ENCODE measurements at places on chromosomes 13 and 19.

GRCh38 chr19:51461723-51462161 is 3.5 kb upstream of the SIGLEC8 start:
- no peak for DNase-seq

DNA sequence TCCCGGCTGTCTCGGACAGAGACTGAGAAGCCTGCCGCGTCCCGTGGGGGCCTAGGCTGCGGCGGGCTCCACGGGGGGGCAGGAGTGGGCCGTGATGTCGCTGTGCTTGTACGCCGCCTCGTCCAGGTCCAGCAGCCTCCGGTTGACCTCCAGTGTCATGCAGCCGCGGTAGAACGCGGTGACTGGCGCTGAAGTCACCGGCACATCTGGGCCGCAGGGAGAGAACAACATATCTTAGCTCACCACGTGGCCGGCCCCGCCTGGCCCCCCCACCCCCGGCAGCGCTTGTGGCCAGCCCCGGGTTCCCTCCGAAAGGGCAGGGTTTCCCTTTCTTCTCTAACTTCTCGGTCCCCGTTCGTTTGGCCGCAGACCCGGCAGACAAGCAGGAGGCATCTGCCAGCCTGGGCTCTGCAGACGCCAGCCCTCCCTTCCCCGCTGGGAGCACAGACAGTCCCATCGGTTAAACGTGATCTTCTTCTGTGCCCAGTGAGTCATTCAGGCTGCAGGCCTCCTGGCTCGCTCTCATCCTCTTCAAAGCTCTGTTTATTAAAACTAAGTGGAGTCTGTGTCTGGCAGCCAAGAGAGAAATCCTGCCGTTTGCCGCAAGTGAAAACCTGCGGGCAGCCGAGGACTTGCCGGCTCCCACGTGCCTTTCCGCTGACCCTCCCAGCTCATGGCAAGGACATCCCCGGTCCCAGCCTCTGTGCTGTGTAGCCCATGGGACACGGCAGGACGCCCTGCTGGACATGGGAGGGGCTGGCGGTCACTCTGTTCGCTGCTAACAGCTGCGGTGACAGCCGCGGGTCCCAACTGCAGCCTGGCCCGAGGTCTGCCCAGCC is 42.8 kb downstream of the GAS6 start:
- peak; percentile 72 for DNase-seq

DNA sequence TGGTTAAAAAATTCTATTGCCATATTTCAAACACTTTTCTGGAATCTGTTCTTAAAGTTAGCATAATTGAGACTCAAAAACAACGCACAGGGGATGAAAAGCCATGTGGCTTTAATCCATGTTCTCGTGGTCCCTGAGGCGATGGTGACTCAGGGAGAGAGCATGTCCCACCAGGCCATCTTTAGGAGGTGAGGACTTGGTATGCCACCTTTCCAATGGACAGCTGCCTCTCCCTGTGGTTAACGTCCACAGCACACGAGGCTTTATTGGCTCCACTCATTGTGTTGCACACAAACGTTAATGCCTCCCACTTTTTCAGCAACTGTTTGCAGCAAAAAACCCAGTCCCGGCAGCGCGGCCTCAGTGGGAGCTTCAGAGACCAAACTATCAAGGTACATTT is 51.4 kb downstream of the EFNB2 start:
- DNase-seq: no peak

- DNase-seq: no peak
Observed at GRCh38 chr19:8531470-8531869, 17.5 kb upstream of the ZNF414 start.

- peak; percentile 89 for DNase-seq
Observed at GRCh38 chr19:53908106-53908934, 758 bp upstream of the CACNG7 start.

DNA sequence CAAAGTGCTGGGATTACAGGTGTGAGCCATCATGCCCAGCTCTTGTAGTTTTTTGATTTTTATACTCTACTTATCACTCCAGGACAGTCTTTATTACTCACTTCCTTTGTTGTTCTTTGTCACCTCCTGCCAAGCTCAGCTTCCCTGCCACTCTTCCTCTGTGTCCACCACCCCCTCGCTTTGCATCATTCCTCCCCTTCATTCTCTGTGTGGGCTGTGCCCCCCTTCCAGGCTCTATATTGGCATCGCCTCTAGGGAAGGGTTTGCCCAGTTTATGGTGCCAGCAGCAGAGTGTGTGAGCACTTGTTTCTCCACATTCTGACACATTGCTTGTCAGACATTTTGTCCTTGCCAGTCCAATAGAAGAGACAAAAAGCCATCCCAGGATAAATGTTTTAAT is 15.1 kb downstream of the ZNF302 start:
- DNase-seq: no peak

GRCh38 chr13:38872693-38873092 is 117.9 kb downstream of the STOML3 start:
- DNase-seq: peak; percentile 92

DNA sequence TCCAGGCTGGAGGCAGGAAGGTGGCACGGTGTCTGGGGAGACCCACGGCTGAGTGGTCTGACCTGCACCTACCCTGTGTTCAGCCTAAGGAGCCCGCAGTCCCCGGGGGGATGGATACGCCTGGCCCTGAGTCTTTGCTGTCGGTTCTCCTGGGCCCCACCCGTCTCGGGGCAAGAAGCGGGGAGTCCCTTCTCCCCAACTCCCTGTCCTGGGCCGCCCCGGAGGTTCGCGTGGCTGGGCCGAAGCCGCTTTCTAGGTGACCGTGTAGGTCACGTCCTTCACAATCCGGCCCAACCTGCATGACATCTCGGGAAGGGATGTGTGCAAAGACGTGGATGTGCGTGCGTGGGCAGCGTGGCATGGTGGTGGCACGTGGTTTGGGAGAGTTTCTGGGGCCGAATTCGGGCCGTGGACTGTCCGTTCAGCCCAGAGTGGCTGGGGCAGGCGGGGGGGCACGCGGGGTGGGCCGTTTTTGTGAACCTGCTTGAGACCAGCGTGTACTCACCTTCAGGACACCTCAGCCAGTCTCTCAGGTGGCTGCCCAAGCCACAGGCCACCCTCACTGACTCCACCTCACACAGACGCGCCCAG is 103.3 kb downstream of the PTPRS start:
- DNase-seq: no peak

DNA sequence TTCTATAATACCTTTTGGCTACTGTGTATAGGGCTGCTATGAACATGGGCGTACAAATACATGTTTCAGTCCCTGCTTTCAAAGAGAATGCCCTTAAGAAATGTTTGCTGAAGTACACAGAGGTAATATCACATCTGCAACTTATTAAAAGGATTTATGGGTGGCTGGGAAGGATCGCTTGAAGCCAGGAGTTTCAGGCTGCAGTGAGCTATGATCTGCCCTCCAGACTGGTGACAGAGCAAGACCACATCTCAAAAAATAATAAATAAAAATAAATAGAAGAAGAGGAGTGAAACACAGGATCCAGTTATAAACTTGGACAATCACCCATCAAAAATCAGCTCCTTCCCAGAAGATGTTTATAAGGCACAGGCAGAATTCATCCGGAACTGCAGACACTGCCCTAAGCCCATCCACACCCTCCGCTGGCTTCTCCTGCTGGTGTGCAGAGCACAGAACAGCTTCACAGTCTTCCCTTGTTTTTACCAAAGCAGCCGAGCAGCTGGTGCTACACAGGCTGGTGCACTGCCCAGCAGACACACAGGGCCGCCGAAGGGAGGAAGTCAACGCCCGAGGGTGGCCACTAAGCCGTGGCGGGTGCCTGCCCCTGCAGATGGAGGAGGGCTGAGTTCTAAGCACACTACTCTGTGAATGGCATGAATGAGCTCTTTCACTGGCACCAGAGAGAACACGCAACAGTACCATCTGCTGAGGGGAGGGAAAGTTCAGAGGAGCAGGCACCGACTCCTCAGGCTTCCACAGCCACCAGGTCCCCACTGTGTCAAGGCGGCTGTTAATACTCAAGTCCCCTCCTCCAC is 44.0 kb downstream of the BRD4 start:
- DNase-seq: peak; percentile 81

DNA sequence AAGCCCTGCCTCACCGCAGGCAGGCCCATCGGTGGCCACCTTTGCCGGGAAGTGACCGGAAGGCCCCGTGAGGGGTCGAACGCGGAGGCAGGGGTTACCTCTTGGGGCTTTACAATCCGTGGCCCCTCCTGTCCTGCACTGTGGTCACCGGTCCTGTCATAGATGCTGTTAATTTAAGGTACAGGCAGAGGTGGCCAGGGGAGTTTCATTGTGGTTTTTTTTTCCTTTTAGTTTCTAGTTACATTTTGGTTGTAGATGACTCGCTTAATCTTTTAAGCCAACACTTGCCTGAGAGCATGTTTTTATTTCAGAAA is 13.1 kb downstream of the COMP start:
- DNase-seq: no peak

DNA sequence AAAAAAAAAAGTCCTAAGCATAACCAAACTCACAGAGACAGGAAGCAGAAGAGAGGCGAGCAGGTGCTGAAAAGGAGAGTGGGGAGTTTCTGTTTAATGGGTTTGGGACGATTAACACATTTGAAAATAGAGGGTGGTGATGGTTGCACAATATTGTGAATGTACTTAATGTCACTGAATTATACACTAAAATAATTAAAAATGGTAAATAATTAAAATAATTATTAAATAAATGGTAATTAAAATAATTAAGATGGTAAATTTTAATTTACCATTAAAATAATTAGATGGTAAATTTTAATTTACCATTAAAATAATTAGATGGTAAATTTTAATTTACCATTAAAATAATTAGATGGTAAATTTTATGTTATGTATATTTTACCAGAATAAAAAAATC is 74.8 kb upstream of the XPO4 start:
- no peak for DNase-seq

DNA sequence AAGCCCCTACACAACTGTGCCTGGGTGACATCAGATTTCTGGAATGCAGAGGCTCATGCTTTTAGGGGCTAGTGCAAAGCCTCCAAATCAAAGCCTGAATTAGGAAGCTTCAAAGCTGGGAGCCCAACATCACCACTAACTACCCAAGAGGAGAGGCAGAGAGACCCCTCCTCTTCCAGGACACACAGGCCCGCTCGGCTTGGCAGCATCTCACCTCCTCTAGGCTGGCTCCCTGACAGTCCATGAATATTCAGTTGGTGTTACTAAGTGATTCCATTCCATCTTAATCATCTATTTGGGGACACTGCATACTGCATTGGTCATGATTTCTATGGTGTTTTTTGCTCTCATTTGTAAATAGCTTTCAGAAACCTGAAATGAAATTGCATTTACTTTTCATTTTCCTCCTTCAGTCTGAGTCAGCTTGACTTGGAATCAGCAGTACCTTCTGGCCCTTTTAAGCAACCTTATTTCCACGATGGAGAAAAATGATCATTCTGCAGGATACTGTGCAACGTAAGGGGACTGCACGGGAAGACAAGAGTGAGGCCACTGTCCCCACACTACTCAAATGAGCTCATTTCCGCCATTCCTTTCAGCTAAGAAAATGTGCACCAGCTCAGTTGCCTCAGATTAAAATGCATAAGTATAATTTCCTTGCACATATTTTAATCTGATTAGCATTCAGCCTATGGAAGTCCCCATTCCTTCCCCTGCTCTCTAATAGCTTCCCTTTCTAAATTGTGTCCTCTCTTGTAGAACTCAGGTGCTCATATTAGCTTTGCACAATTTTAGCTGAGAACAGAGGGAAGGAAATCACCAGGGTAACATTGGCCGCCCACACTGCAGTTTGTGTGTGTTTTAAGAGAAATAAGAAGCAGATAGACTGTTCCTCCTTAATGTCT is 219.9 kb downstream of the RFC3 start:
- no peak for DNase-seq

DNA sequence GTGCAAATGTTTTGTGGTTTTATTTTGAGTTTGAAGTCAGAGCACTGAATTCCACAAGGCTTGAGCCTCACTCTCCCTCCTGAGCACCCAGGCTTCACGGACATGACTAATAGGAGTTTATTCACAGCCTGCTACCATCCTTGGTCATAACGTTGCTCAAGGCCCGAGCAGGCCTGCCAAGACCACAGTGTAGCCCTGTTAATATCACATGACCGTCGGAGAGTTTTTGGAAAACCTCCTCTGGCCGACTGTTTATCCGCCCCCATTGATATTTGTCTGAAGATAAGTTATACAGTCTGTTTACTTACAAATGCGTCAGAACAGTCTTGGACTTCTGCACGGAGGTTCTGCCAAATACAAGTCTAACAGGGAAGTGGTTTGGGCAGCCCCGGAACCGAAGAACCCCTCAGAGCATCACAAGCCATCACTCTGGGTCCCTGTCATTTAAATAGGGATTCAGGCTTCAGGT is 89.9 kb downstream of the COL4A2 start:
- DNase-seq: no peak

- DNase-seq: no peak
Observed at GRCh38 chr19:10566658-10567410, 1.0 kb upstream of the KRI1 start.

GRCh38 chr19:33440241-33440640 is 66.7 kb downstream of the CEBPG start:
- DNase-seq: no peak
